Left ventricle myocardium superior (tissue), 1 donor: ENCODE measurements at places on chromosomes 6 and 20.

- DNase-seq = no peak
Measured at GRCh38 chr6:142881761-142882160, 63.2 kb downstream of the HIVEP2 start.

- no peak for DNase-seq
Measured at GRCh38 chr6:138592749-138593123, 93.4 kb upstream of the NHSL1 start.

DNA sequence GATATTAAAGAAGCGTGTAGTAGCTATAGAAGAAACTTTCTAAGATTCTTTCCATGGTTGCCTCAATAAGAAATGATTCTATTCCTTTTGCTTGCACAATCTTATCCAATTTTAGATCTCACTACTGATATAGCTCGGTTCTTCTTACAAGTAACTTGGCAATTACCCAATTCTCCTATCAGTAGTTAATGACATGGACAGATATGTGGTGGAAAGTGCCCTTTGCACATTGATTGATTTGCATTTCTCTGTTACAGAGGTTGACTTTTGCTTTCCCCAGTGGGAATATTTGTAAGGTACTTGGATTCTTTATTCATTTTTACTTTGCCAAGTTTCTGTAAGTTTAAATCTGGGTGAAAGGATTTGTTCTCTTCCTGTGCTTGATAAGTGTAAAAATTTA lies 93.7 kb upstream of the QKI start:
- DNase-seq = no peak

GRCh38 chr20:3721912-3722311 lies 9.5 kb upstream of the SIGLEC1 start:
- no peak for DNase-seq

- DNase-seq = no peak
Measured at GRCh38 chr20:17541596-17541995, 10.4 kb upstream of the BFSP1 start.

GRCh38 chr20:48166082-48166835 lies 381.0 kb upstream of the SULF2 start:
- DNase-seq = no peak

- DNase-seq = no peak
Measured at GRCh38 chr6:143976806-143977349, 31.2 kb downstream of the PLAGL1 start.

DNA sequence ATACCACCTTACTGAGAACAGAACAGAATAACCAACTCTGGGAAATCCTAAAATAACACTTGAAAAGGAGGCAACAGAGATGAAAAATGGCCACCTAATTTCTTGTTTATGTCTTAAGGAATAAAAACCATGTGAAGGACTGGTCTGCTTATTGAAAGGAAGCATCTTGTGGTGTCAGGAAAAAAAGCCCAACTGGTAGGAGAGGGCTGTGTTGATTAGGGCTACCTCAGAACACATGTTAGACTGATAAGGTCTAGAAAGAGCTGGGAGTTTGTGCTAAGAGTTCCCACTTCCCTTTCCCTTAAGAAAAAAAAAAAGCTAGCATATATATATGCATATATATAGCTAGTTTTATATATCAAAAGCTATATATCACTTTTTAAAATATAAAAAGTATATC lies 425.3 kb upstream of the BTBD3 start:
- no peak for DNase-seq

DNA sequence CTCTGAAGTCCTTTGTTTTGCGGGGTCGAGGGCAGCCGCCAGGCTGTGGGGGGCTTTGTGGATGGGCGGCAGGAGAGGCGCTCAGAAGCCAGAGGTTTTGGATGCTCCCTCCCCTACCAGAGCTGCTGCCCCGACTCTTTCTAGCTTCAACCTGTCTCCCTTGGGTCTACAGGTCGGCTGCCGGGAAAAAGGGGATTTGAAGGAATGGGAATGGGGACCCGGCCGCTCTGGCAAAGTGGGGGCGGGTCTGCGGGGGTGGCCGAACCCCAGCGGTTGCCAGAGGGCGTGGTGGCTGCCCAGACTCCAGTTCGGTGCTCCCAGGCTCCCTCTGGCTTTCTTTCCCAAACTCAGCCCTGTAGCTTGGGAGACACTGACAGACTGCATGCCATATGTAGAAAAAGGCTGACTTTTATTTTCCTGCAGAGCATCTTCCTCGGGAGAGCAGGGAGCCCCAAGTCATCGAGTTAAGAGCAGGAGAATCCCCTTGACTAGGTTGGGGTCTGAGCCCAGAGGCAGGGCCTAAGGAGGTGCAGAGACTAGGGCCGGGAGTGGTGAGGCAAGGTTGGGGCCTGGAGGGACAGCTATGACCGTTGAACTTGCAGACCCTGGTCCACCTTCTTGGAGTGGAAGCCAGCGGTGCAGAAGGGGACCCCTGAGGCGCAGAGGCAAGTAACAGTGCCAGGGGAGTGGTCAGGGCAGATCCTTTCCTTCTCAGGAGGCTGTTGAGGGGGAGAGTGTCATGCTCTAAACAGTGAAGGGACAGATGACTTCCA lies 1.4 kb upstream of the PPP1R18 start:
- DNase-seq = peak; percentile 66

DNA sequence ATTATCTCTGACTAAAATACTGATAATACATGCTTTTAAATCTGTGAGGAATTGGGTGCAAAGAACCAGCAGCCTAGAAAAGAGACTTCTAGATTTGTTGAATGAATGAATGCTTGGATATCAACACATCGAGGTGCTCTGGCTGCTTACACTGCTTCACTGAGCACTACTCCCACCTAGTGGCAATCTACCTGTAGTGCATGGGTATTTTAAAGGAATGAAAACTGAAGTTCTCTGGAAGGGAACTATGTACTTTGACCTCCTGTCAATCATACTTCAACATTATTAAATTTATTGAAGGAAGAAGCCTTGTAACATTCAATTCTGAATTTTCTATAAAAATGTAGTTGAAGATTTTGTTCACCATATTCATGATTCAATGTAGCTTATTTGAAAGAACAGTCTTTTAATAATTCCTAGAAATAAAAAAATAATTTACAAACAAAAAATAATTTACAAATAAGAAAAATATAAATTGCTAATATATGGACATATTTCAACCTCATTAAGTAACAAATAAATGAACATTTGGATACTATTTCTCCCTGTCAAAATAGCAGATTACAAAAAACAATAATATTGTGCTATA lies 111.2 kb upstream of the MMS22L start:
- no peak for DNase-seq

DNA sequence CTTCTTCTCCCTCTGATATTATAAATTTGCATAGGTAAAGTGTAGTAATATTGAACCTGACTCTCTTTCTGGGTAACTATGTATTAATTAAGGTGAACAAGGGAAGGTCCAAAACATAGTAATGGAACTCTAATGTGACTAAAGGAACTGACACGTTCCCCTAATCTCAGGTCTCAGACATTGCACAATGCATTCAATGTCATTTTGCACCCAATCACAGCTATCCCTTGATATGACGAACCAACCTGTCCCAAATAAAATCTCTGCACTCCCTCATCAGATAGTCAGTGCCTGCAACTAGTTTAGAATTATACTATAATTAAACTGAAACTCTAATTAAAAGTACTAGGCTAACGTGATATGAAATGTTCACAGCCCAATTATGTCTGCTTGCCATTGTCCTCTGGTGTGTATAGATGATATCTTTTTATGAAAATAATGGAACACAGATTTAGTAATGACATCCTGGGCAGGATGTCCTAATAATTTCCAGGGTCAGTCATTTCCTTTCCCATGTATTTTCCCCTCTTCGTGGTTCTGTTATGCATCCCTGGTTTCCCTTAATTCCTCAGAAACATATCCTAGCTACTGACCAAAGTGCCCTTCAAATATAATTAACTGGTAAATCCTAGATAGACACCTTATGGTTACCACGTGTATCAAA lies 36.8 kb downstream of the PTPRK start:
- no peak for DNase-seq

DNA sequence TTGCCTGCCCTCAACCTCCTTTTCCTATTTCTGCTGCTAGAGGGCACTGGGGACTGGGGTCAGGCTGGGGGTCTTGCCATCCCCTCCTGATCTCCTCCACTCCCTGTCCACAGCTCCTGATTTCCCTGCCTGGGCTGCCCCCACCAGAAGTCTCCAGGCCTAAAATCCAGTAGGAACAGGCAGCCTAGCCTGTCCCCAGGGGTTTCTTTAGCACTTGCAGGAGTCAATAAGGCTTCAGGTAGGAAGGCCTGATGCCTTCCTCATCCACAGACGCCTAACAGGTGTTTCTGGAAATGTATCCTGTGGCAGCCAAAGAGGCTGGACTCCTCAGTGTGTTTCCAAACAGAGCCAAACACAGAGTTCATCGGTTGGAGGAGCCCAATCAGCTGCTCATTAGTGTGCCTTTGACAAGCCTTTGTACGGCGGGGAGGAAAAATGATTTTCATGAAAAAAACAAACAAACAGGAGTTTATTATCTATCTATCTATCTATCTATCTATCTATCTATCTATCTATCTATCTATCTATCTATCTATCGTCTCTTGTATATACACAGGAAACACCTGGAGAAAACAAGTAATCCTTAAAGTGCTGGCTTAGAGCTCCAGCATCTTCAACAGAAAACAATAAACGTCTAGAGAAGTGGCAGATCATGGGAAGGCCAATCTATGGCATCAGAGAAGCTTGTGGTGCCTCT lies 3.7 kb upstream of the RAET1E start:
- no peak for DNase-seq

GRCh38 chr6:163232015-163232523 lies 182.4 kb upstream of the QKI start:
- no peak for DNase-seq

DNA sequence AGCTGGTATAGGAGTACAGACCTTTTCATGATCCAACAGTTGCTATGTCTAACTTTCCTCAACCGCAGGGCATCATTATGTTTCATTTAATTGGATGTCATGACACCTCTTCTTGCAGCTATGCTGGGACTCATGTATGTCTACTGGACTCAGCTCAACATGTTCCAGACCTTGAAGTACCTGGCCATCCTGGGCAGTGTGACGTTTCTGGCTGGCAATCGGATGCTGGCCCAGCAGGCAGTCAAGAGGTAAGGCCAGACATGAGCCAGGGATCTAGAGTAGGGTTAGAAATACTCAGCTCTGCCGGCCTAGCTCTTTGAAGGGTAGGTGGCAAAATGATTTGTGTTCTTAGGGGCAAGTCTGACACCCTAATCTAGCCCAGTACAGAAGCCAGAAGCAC lies 25.2 kb downstream of the GHRH start:
- peak; percentile 77 for DNase-seq

- no peak for DNase-seq
Measured at GRCh38 chr20:63177134-63177784, 38.7 kb downstream of the YTHDF1 start.

- peak; percentile 51 for DNase-seq
Measured at GRCh38 chr6:45663251-45664221, 285.8 kb upstream of the SUPT3H start.

DNA sequence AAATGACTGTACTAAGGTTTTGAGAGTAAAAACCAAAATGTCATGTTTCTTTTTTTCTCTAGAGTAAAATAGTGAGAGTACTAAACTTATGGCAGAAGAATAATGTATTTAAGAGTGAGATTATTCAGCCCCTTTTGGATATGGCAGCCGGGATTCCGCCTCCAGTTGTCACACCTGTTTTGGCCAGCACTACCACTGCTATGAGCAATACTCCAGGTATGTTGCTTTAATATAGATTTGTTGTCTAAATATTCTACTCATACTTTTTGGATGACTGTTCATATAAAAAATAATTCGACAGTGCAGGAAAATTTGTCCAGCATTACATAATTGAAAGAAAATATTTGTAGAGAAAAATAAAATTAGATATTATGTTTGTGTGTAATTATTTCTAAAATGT lies 59.5 kb downstream of the SCAF8 start:
- no peak for DNase-seq

DNA sequence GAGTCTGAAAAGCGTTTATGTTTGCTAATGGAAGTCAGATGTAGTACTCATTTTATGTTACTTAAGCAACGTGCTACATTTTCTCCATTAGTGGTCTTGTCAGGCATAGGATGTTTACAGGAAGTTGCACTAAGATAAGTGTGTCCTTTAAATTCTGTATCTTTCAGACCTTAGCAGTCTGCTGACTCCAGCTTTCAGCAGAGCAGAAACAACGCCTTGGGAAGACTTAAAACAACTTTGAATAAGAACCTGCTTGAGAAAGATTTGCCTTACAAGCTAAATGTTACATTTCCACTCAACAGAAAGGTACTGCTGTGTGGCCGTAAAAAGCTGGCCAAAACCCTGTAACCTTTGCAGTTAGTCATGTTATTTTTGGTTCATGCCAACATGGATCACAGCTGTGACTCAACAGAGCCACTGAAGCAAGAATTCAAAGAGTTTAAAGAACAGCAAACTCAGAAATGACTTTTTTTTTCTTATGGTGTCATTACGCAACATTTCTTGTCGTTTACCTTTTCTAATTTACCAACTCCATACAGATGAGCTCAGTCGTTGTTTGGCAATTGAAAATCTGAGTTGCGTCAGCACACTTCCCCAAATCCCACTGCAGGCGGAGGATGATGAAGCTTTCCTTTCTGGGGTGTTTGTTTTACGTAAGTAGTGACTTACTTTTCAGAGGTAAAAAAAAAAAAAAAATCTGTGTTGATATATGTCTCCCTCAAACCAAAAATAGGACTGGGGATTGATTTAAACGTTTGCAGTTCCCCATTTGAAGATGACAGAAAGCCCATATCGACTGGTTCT lies 27.9 kb upstream of the BMP6 start:
- no peak for DNase-seq

GRCh38 chr20:62739581-62740285 lies 31.1 kb downstream of the NTSR1 start:
- DNase-seq = peak; percentile 59

- DNase-seq = no peak
Measured at GRCh38 chr6:31317036-31317435, 39.9 kb downstream of the HLA-B start.

DNA sequence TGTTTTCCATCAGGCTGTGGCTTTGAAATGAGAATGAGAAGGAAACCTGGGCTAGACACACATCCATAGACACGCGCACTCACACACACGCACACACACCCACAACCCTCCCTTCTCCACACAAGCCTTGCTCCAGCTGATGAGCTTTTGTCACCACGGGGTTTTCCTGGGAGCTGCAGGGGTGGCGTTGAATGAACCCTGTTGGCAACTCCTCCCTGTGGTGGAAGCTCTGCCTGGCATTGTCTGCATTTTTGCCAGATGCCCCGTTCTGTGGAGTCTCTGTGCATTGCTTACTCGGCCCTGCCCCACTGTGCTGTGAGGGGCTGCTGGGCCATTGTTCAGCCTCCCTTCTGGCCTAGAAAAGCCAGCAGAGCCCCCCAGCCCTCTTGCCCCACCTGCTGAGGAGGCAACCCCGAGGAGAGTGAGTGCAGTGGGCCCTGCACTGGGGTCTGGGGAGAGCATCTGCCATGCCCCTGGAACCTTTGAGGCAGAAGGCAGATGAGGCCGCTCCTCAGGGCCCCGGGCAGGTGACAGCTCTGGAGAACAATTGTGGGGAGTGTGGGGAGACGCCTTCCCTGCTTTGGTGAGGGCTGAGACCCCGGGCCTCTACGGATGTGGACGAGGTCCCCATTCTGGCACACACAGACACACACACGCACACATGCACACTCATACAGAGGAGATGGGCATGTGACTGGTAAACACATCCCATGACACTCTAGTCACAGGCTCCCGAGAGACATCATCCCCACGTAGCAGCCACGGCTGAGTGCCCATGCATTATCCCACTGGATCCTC lies 9.9 kb downstream of the ADIG start:
- no peak for DNase-seq

GRCh38 chr6:116876635-116877611 lies at the start of gene RFX6:
RFX6 (plus strand) TSS chr6:116877242; CDS start chr6:116877276, 34 bp downstream.
- DNase-seq = peak; percentile 24
